ENCODE measurements at places on chromosomes 4 and X.

GRCh38 chr4:40842318-40842717, 92.6 kb downstream of the NSUN7 start:
- no peak for DNase-seq

DNA sequence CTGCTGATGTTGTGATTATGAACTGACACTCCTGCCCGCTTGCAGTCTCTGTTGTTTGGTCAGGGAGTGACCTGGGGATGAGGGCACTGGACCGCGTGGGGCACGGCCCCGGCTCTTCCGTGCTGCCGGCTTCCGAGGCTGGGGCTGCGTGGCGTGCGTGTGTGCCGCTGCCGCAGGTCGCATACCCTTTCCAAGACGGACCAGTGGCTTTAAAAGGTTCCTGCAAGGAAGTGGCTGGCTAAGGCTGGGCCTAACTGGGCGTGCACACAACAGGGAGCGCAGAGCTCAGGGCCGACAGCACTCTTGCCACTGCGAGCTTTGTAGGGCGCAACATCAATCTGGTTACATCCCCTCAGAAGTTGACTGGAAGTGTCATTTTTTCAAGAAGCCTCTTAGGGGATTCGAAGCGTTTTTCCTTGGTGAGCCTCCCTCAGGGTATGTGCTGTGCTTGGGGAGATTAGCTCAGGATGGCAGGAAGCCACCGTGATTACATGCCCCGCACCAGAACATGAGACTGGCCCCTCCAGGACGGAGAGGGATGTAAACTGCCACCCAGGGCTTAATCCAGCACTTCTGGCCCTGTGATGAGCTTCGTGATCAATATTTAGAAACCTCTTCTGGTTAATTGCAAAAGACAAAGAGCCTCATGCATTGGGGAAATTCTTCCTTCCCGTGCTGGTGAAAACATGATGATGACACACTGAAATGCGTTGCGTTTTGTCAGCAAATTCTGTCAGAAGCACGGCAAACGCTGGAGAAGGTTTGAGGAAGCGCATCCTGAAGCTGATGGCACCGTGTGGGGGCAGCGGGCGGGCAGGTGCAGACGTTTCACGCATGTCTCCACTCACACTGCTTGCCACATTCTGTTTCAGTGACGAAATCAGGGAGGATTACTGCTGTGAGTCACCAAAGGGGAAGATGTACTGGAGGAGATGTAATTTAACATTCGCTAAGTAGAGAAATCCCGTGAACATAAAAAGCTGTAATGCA, 11.1 kb downstream of the MAEA start:
- peak; percentile 45 for DNase-seq

DNA sequence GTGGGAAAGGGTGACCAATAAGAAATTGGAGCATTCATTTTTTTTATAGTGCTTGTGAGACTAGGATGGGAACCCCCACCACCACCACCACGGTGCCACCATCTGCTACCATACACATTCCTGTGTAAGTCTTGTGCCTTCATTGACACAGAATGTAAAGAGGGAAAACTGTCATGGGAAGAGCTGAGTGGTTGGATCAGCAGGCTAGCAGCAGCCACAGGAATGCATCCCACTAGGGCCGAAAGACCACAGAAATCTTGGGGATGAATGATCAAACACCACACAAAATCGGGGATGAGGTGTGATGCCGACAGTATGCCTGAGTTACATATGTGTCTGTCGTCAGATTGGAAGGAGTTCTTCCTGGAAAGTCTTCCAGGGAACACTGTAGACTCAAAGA, 69.2 kb downstream of the SRPX start:
- DNase-seq: no peak

DNA sequence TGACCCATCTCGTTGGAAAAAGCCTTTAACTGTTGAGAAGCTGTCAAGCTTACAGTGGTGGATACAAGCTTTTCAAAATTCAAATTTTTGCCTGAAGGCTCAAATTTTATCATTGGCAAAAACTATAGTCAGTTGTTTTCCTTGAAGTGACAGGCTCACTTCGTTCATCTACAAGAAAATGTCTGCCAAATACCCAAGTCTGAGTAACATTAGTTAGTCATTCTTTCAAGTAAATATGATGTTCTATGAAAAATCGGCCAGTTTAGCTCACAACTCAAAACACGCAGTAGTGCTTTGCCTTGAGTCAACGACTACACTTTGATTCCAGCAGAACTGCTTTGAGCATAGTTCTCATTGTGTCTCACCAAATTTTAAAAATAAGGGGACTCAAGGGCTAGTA, 170.3 kb upstream of the MAMLD1 start:
- DNase-seq: no peak

DNA sequence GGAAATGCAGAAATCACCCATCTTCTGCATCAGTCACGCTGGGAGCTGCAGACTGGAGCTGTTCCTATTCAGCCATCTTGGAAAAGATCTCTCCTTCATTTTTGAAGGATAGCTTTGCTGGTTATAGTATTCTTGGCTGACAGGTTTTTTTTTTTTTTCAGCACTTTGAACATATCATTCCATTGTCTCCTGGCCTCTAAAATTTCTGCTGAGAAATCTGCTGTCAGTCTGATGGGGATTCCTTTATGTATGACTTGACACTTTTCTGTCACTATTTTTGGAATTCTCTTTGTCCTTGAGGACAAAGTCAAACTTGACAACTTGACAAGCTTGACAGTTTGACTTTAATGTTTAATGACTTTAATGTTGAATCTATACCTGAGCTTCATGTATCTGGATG, 16.8 kb downstream of the HPGDS start:
- DNase-seq: no peak

DNA sequence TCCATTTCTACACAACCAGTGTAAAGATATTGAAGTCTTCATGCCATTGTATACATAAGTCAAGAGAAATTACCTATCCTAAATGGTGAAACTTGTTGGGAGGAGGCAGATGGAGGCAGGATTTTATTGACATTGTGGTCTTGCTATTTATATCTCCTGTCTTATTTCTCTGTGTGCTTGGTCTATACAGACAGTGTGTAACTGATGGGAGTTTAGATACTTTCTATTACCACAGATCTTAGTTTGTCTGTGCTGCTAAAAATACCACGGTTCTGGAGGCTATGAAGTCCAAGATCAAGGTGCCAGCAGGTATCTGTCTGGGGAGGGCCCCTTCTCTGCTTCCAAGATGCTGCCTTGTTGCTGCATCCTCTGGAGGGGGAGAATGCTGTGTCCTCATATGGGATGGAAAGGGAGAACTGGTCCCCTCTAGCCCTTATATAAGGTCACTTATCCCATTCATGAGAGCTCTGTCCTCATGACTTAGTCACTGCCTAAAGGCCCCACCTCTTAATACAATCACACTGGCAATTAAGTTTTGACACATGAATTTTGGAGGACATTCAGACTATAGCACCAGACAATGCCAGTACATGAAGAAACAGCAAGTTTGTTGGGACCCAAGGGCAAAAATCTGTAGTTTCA, 62.4 kb downstream of the SYNPO2 start:
- DNase-seq: no peak

DNA sequence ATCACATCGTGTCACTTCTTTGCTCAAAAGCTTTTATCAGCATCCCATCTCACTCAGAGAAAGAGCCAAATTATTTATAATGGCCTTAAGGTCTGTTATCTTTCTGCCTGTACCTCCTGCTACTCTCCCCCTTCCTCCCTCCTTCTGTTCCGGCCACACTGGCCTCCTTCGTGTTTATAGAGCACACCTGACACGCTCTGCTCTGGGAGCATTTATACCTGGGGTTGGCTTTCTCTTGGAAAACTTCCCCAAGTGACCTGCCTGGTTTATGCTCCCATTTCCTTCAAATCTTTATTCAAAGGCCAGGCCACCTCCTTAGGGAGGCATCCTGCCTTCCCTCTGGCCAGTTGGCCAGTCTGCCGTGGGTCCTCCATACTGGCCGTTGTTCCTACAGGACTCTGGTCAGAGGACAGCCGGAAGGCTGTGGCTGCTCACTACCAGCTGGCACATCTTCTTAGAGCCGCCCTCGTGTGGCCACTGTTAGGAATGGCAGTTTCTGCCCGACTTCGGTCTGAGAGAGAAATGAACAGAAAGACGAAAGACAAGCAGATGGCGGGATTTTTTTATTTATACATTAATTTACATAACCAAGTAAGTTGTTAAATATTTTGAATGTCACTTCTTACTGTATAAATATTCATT, 80.2 kb upstream of the CBLL2 start:
- peak; percentile 60 for DNase-seq

DNA sequence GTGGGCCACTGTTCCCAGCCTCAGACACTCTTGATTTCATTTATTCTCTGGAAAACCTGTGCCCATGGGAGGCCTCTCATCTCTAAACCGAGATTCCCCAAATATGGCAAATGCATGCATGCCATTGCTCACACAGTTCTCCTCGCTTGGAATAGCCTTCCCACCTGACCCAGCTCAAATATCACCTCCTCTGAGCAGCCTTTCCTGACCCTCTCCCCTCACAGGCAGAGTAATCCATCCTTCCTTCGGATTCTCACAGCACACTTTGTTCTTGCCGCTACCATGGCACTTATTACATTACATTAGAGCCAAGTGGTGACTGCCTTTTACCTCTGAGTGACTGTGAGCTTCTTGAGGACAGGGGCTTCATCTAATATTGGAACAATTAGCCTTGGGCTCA, 209.5 kb downstream of the HS6ST2 start:
- no peak for DNase-seq

DNA sequence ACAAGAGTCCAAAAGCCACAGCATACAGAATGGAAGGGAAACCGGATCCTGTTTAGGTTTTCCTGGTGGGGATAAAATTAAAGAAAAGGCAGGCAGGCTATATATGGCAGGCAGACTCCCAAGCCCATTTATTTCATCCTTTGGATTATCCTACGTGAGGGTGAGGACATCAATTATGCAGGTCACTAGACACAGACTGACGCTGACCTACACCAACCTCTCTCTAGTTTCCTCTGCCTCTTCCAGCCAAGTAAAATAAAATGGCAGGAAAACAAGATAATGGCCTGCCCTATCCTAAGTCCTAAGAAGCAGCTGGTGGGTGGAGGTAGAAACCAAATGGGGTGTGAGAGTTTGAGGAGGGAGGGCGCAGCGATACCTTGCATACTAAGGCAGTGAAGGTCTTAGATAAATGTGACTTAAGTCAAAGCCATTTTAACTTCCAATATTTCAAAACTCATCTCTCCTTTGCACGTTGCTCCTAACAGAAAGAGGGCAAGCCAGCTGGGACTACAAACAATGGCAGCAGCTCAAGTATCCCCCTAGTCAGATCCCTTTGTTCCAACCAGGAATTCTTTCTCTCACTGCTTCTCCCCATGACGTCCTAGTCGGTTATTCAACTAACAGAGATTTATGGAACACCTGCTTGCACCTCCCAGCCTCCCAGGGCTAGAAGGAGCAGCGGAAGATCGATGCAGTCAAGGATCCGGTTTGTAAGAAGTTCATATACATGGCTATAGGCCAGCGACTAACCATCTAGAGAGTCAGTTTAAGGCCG, 72.8 kb downstream of the IRF2 start:
- DNase-seq: no peak

DNA sequence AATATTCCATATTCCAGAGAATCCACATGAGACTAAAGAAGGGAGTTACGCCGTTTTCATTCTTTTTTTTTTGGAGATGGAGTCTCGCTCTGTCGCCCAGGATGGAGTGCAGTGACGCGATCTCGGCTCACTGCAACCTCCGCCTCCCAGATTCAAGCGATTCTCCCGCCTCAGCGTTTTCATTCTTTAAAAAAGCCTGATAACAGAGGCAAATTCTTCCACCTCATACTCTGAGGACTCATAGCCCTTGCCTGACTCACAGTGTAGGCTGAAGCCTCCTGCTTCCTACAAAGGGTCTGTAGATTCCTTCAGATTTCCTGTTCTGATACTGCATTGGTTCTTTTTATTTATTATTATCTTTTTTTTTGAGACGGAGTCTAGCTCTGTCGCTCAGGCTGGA, 210.5 kb downstream of the SH3BGRL start:
- DNase-seq: no peak

DNA sequence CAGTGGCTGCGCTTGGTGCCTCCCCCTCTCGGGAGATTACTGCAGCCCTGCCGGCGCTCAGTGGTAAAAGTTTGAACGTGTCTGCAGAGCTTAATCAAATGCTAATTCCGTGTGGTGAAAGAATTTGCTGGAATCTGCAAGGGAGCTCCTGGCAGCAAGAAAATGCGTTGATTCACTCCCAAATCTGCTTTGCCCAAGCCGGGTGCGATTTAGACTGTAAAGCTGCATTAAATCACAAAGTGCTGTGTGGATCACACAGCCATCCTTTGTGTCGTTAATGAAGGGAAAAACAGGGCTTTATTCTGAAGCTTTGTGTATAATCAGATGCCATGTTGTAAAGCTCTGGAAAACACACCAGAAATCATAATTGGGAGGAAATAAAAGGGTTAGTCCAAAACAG, 444.1 kb downstream of the BCOR start:
- no peak for DNase-seq

GRCh38 chr4:22203711-22204011, 255.1 kb upstream of the KCNIP4 start:
- DNase-seq: no peak

DNA sequence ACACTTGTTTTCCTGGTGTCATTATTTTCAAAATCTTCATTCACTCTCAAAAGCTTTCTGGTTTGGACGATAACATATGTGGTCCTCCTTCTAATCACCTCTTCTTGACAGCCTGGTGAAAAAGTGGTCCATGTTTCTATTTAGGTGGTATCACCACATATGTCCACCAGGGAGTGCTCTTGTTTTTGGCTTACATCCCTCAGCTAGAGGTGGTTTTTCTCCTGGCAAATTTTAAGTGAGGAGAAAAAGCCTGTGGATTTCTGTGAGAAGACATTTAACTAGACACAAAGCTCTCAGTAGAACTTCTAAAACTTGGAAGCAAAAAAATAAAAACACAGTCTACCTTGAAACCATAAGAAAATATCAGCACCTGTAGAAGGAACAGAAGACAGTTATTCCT, 58.0 kb upstream of the FRMPD4 start:
- peak; percentile 12 for DNase-seq

DNA sequence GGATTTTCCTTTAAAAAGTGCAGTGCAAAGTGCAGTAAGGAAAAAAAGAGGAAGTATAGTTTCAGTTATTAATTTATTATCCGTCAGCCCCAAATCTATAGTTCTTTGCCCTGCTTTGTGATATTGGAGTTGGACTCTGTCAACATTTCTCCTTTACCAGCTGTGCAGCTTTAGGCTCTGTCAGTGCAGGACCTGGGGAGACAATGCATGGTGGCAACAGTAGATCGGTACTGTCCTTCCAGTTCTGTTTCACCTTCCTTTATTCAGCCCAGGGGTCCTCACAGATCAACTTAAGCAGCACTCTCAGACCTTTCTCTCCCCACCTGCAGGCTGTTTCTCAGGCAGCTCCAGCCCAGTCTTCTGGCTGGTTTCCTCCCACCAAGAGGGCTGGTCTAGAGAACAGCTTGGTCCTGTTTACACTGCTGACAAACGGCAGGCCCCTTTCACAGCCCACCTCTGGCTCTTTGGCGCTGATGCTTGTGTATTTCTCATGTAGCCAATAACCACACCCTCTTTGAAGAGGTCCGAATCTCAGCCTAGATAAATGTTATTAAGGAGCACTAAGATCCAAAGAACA, 71.6 kb downstream of the MCUB start:
- DNase-seq: no peak

- DNase-seq: peak; percentile 93
Observed at GRCh38 chr4:145808021-145808650, 128.2 kb downstream of the C4orf51 start.
